ENCODE measurements at places on chromosomes 16 and 17. TPM values are rescaled to one million over a fixed set of nuclear protein-coding genes. Genes with fewer than 3 reads are reported as not detected.

DNA sequence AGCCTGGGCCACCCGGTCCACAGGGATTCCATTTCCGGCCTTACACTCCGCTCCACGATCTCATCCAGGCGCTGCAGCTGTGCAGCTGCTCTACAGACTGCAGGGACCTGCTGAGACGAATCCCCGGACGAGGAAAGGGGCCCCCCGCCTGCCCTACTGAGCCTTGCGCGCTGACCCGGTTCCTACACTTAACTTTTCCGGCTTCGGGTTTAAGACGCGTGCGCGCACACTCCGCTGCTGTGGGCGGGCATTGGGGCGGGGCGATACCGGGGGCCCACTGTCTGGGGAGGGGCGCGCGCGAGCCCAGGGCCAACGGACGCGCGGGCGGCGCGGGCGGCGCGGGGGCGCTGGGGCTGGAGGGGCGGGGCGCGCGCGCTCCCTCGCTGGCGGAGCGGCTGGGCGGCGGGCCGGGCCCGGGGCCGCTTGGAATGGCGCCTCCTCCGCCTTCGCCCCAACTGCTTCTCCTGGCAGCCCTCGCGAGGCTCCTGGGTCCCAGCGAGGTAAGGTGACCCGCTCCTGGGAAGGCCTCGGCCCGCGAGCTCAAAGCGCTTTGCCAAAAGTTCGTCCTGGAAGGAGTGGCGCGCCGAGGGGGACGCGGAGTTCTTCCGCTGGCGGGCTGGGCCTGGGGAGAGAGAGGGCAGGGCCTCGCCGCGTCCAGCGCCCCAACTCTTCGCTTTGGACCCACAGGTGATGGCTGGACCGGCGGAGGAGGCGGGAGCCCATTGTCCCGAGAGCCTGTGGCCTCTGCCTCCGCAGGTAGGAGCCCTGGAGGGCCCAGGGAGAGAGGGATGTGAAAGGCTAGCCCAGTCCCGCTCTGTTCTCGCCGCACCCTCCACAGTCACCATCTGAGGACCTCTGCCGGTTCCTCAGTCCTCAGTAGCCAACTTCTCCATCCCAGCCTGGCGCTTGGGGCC, at the start of gene TP53I13:
Gene TP53I13 (plus strand): TSS at position 371 of the 914 bp plus-strand sequence. CDS start 58 bp downstream, at position 429.
- DNase-seq = peak; percentile 88

GRCh38 chr17:32792207-32792606, 84.7 kb downstream of the MYO1D start:
- DNase-seq = no peak

DNA sequence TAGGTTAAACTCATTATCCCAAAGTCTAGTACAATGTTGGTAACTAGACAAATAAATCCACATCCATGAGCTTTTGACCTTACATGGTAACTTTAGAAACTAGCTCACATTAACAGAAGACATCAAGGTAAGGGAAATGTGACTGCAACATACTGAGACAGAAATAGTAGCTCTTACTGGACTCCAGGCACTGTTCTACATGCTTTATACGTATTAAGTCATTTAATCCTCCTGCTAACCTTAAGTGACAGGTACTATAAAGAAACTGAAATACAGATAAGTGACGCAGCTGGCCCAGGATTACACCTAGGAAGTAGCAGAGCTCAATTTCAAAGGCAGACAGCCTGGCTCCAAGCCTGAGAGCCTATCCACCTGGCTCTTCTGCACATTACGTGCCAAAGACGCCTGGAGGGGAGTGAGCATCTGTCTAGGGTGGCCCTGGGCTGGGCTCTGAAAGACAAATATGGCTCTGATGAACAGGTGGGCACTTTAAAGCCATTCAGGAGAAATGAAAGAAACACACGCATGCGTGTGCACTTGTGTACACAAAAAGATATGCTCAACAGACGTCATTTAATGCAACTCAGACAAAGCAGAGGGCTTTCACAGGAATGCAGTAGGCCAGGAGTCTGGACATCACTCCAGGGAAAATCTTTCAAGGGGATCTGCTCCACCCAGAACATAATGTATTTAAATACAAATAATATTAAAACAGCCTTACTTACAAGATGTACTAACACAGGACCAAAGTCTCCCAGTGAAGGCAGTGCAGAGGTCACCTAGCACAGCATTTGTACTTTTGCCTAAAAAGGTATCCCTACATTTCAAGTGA, 4.4 kb downstream of the ZC3H7A start:
- DNase-seq = no peak

GRCh38 chr16:4954714-4955113, 3.4 kb upstream of the SEC14L5 start:
- DNase-seq = no peak

DNA sequence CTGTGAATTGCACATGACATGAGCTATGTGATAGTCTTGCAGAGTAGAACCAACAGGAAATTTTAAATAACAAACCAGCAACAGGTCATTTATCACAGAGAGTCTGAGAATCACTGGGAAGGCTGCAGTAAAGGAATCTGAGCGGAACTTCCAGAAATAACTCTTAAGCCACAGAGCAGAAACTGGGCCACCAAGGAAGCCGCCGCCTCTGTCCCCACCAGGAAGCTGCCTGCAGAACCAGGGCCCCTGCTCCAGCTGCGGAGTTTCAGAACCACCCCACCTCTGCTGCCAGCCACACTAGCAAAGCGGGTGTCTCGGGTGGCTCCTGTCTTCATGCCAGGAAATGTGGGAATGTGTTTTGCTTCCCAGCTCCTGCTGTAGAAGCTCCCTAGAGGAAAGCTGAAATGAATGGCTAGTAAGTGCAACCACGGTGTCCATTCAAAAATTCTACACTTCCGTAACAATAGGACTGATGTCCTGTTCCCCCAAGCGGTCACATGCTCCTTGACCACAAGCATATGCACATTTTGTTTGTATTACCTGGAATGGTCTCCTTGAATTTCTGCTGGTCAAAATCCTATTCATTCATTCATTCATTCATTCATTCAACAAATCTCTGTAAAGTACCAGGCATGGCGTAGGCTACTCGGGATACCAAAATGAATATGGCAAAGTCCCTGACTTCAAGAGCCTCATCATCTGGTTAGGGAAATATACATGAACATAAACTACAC, 7.7 kb upstream of the ITPRIPL2 start:
- no peak for DNase-seq

GRCh38 chr16:66590322-66590721, 11.1 kb downstream of the CMTM2 start:
- no peak for DNase-seq

DNA sequence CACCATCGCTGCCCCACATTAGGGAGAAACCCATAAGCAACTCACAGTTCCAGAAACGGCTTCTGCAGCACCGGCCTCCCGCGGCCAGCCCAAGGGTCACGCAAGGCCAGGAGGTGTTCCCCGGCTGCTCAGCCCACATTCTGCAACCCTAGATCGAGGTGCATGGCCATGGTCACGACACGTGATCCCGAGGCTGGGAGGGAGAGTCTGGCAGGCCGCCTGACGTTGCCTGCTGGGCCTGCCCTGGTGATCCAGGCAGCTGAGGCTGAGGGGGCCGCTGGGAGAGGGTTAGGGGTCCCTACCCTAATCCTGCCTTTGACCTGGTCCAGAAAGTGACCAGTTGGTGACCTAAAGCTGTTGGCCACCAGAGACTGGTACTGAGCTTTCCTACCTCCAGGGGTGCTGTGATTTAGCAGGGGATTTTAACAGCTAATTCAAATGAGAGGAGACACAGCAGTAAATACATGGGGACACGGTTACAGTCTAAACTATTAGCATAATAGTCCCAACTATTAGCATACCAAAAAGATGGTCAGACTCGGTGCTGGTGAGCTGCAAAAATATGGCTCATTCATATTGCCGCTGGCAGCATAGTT, 97.4 kb upstream of the CIBAR2 start:
- DNase-seq = no peak

- no peak for DNase-seq
These were observed 27.4 kb upstream of the CDH3 start for GRCh38 chr16:68617734-68618133.

- DNase-seq = peak; percentile 58
These were observed 102.2 kb downstream of the TRIM37 start for GRCh38 chr17:59004338-59005111.

GRCh38 chr17:49553676-49554335, 21.9 kb upstream of the NXPH3 start:
- DNase-seq = no peak

- no peak for DNase-seq
These were observed 54.8 kb downstream of the OR1D5 start for GRCh38 chr17:3008336-3009288.

DNA sequence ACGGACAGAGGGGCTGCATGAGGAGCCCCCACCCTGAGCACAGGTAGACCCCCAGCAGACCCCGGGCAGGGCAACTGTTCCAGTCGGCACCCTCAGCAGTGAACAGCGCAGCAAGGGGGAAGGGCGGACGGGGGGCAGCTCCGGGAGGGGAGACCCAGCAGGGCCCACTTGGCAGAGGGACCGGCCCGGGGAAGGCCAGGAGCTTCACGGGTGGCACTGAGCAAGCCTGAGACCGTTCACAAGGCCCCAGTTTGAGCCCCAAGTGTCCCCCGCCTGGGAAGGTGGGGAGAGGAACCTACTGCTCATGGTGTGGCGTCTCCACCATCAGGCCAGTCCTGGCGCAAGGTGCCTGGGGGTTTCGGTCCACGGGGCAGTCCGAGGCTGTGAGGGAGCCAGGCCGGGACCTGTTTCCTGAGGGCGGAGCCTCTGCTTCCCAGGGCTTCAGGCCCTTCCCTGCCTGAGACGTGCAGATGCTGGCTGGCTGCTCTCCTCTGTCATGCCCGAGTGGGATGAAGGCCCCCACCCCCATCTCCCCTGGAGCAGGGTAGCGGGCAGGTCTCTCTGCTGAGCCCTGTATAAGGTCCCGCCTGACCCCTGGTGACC, 54.4 kb upstream of the GNG13 start:
- DNase-seq = no peak

DNA sequence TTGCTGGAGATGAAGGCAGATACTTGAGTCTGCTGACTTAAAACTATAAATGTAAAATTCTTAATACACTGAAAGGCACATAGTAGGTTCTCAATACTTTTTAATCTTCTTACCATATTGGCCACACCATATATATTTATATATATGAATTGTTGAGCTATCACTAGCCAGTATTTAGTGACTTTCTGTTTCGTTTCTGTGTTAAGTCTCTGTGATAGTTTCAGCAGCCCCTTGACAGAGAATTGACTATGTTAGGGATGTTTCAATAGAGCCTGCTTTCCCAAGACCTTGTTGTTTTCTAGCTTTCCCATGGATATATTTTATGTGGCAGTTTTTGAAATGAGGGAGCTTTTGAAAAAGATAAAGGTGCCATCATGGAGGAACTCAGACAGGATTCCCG, 206.5 kb upstream of the GOT2 start:
- DNase-seq = no peak

GRCh38 chr16:1078579-1079021, 6.1 kb downstream of the SSTR5 start:
- DNase-seq = no peak

DNA sequence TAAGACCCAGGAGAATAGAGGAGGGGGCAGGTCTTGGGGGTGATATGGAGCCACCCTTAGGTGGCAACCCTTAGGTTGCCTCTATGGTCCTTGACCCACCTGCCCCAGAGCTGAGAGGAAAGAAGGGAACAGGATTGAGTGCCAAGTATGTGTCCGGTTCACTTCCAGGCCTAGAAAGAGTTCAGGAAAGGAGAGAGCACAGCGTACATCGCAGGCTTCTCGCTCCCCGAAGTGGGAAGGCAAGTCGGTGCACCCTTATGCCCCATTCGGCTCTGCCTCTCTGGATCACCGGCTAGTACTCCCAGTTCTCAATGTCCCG, 631 bp downstream of the SP6 start:
- DNase-seq = no peak

- DNase-seq = no peak
These were observed 7.7 kb downstream of the CBX4 start for GRCh38 chr17:79831265-79832217.

- no peak for DNase-seq
These were observed 12.3 kb upstream of the MYCBPAP start for GRCh38 chr17:50495918-50496317.

GRCh38 chr17:65855675-65856074, 294.2 kb upstream of the AXIN2 start:
- DNase-seq = no peak

- peak; percentile 52 for DNase-seq
These were observed at the start of gene TM4SF5 for GRCh38 chr17:4771519-4772234. Gene TM4SF5 (plus strand): TSS chr17:4771886. CDS start chr17:4771923, 37 bp downstream.

DNA sequence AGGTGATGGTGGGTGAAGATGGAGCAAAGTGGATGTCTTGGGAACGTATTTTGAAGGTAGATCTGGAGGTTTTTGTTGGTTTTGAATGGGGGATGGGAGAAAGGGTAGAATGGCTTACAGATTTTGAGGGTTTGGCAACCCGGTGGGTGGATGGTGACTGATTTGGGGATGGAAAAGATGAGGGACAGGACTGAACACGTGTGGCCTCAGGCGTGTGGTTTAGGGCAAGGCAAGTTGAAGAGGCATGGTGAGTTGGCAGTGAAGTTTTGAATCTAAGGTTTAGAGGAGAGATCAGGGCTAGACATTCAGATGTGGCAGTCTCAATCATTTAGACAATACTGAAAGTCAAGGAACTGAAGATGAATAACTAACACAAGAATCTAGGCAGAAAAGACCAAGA, 5.0 kb upstream of the DCTPP1 start:
- DNase-seq = no peak

- no peak for DNase-seq
These were observed 61.4 kb downstream of the ZDHHC7 start for GRCh38 chr16:84949772-84950436.

- DNase-seq = no peak
These were observed 1.3 kb upstream of the SUZ12 start for GRCh38 chr17:31935512-31935911.

Gene TIMP2
- 6.0 TPM for total RNA-seq

Gene ABCA6
- 0.68 TPM for total RNA-seq

Gene ZACN
- not detected for total RNA-seq

Gene CLEC18A
- total RNA-seq = 0.91 TPM

Gene ZNF646
- total RNA-seq = 38.7 TPM

Gene ICAM2
- total RNA-seq = 61.7 TPM

Gene PLA2G10
- total RNA-seq = not detected

Gene TLCD2
- 0.30 TPM for total RNA-seq

Gene KRTAP9-4
- not detected for total RNA-seq

Gene SLC22A31
- total RNA-seq = 0.34 TPM

Gene CDIPT
- 65.0 TPM for total RNA-seq

Gene CFDP1
- 49.4 TPM for total RNA-seq

Gene COX6A2
- total RNA-seq = not detected

Gene ADAP2
- 2.2 TPM for total RNA-seq

Gene QRICH2
- total RNA-seq = 3.7 TPM

All from activated naive CD8-positive, alpha-beta T cell treated with anti-CD3 and anti-CD28 coated beads, Interleukin-2, amount 10 ng/mL, durations not matched to agents 7 days and 5 days (primary cell).